Lower lobe of right lung (tissue), 2 donors: ENCODE measurements at places on chromosomes 4 and X. TPM values are rescaled to one million over a fixed set of nuclear protein-coding genes. Genes with fewer than 3 reads are reported as not detected.

GRCh38 chrX:42778096-42778495, at the start of gene PPP1R2C:
Gene PPP1R2C, minus strand, starts transcription at chrX:42778163. Its CDS starts 84 bp downstream, at chrX:42778079.
- no peak within 1 kb of the TSS for H3K27ac ChIP-seq
- H3K36me3 ChIP-seq, result no peaks in the 10 kb centered on the region
- no peaks in the 10 kb centered on the region for H3K27me3 ChIP-seq
- no peaks in the 10 kb centered on the region for H3K4me1 ChIP-seq
- no peak within 1 kb of the TSS for H3K4me3 ChIP-seq

GRCh38 chr4:52822972-52823701, 39.0 kb upstream of the RASL11B start:
- H3K27me3 ChIP-seq, result no peaks in the 10 kb centered on the region
- H3K4me1 ChIP-seq, result peaks cover 5% of the 10 kb centered on the region
- no peak for DNase-seq
- no peaks in the 10 kb centered on the region for H3K36me3 ChIP-seq
- no peak overlapping the region for H3K4me3 ChIP-seq

DNA sequence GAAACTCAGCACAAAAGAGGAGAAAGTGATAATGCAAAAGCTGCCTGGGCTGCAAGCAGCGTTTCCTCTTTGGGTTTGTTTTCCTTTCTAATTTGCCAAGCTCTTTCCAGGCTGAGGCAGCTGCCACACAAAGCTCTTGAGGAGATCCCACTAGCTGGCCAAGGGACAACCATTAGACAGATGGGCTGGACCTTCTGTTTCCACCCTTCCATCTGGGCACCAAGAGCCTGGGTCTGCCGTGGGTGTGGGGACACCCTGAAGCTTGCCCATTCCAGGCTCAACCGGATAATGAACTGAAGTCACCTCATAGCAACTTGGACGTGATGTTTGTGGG, 194.6 kb upstream of the C1QTNF7 start:
- no peak for DNase-seq
- H3K27me3 ChIP-seq, result no peaks in the 10 kb centered on the region
- no peak overlapping the region for H3K4me3 ChIP-seq
- peak overlapping the region; percentile 13 for H3K27ac ChIP-seq
- no peaks in the 10 kb centered on the region for H3K36me3 ChIP-seq

DNA sequence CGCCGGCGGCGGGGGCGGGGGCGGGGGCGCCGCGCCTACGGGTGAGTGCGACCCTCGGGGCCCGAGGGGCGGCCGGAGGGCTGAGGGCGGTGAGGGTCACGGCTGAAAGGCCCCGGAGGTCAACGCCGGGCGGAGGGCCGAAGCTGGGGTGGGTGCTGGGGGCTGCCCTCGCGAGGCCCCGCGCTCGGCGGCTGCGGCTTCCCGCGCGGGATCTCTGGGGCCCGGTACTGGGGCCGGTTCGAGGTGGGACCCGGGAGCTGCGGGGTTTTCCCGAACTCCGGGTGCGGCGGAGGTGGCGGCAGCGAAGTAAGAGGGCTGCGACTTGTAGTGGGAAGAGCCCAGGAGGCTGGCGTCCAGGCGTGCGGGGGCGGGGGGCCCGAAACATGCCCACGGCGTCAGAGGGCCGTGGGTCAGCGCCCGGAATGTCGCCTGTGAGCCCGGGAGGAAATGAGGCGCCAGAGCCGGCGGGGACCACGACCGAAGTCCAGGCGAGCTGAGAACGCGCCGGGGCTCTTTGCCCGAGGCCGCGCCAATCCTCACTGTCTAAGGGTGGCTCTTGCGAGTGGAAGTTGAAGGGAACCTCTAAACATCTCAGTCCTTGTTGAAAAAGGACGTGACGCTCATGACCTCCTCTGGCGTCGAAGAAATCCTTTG, 407 bp downstream of the IL13RA1 start:
- H3K27me3 ChIP-seq, result no peaks in the 10 kb centered on the region
- peak overlapping the region; percentile 95 for H3K27ac ChIP-seq
- H3K36me3 ChIP-seq, result no peaks in the 10 kb centered on the region
- peaks cover 23% of the 10 kb centered on the region for H3K4me1 ChIP-seq
- DNase-seq, result peak; percentile 67

- peak; percentile 47 for DNase-seq
- H3K27me3 ChIP-seq, result no peaks in the 10 kb centered on the region
- no peaks in the 10 kb centered on the region for H3K36me3 ChIP-seq
- peak overlapping the region; percentile 70 for H3K4me3 ChIP-seq
Observed at GRCh38 chrX:119605464-119606279, 552 bp downstream of the NKRF start.

GRCh38 chr4:93092765-93093164, 735.8 kb upstream of the ATOH1 start:
- DNase-seq, result no peak
- H3K4me1 ChIP-seq, result no peaks in the 10 kb centered on the region
- H3K36me3 ChIP-seq, result no peaks in the 10 kb centered on the region
- no peak overlapping the region for H3K27ac ChIP-seq
- H3K4me3 ChIP-seq, result no peak overlapping the region

DNA sequence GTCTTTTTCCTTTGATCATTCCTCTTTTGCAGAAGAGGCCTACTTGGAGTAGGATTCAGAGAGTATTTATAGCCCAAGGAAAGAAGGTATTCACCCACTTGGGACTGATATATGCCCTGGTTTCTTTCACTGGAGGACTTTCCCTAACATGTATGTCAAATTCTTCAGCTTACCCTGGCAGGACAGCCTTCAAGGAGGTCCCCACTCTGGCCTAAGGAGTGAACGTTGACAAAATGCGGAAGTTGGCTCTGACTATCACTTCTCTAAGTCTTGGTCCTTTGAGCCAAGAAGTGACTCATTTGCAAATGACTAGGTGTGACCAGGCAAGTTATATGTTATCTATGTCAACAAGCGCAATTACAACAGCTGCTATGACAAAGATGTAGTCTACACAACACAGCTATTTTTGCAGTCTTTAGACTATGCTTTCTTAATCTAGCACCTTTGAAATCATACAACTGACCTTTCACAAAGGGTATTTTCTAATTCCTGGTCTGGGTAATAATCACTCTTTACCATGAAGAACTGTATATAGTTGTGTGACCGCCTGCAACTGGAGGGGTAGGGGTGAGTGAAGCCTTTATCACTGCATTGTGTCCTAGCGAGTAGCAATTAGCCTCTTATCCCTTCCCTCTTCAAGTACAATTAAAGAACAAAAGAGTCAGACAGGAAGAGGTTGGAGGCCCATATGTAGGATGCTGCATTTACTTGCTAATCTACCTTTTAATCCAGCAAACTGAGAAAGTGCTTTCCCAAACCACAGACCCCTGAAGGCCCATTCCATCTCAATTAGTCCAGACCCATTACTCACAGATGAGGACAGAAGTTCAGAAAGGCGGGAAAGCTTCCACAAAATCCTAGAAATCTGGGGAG, 50.1 kb downstream of the RASGEF1B start:
- peaks cover 4% of the 10 kb centered on the region for H3K4me1 ChIP-seq
- DNase-seq, result no peak
- peak overlapping the region; percentile 54 for H3K27ac ChIP-seq
- H3K4me3 ChIP-seq, result no peak overlapping the region
- H3K36me3 ChIP-seq, result peaks cover 16% of the 10 kb centered on the region
- no peaks in the 10 kb centered on the region for H3K27me3 ChIP-seq

DNA sequence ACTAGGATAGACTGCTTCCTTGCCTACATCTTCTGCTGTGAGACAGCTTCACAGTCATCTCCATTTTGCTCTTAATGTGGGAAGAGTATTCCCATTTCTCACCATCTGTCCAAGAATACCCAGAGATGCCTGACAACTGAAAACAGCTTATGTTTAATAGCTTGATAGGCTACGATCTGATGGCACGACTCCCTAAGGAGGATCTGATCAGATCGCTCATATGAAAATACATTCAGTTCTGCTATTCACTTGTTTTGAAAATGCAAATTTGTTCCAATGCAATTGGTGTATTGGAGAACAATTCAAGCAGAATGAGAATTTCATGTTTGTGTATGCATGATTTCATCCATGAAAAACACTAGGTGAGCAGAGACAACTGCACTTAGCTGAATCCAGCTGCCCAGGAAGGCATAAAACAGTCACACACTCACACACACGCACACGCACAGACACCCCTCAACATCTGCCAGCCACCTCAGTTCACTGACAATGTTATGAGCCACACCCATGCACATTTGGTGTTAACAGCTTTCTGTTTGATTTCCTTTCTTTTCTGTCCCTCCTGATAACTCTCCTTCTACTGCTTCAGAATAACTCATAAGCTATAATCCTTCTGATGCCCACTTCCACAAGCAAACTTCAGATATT, 29.6 kb downstream of the TRIML1 start:
- no peaks in the 10 kb centered on the region for H3K36me3 ChIP-seq
- no peak overlapping the region for H3K27ac ChIP-seq
- DNase-seq, result no peak

- H3K27ac ChIP-seq, result peak overlapping the region; percentile 98
- H3K36me3 ChIP-seq, result no peaks in the 10 kb centered on the region
- H3K4me1 ChIP-seq, result peaks cover 85% of the 10 kb centered on the region
- H3K27me3 ChIP-seq, result no peaks in the 10 kb centered on the region
- no peak for DNase-seq
Observed at GRCh38 chr4:8438743-8439142, 1.8 kb downstream of the ACOX3 start.

- H3K4me3 ChIP-seq, result peak overlapping the region; percentile 53
- peak overlapping the region; percentile 87 for H3K27ac ChIP-seq
- H3K4me1 ChIP-seq, result no peaks in the 10 kb centered on the region
- H3K27me3 ChIP-seq, result no peaks in the 10 kb centered on the region
Observed at GRCh38 chr4:103018391-103019307, 856 bp downstream of the SLC9B1 start.

DNA sequence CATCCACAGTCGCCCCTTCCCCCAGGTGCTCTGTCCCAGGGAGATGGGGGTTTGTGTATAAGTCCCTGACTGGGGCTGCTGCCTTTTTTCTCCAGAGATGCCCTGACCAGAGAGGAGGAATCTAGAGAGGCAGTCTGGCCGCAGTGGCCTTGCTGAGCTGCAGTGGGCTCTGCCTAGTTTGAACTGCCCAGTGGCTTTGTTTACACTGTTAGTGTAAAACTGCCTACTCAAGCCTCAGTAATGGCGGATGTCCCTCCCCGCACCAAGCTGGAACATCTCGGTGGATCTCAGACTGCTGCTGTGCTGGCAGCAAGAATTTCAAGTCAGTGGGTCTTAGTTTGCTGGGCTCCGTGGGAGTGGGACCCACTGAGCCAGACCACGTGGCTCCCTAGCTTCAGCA, 102.6 kb upstream of the GIMD1 start:
- no peaks in the 10 kb centered on the region for H3K27me3 ChIP-seq
- no peak for DNase-seq
- H3K4me3 ChIP-seq, result no peak overlapping the region
- no peak overlapping the region for H3K27ac ChIP-seq

- H3K27ac ChIP-seq, result no peak overlapping the region
- no peak overlapping the region for H3K4me3 ChIP-seq
- no peaks in the 10 kb centered on the region for H3K4me1 ChIP-seq
- H3K36me3 ChIP-seq, result no peaks in the 10 kb centered on the region
- no peak for DNase-seq
Observed at GRCh38 chr4:31020363-31020762, 300.2 kb downstream of the PCDH7 start.

Gene MAGEA6
- total RNA-seq, result not detected

- peaks cover 4% of the 10 kb centered on the region for H3K27me3 ChIP-seq
- no peak for DNase-seq
- H3K27ac ChIP-seq, result no peak overlapping the region
- no peaks in the 10 kb centered on the region for H3K4me1 ChIP-seq
- no peak overlapping the region for H3K4me3 ChIP-seq
Observed at GRCh38 chr4:154936873-154937272, 155.8 kb downstream of the RBM46 start.

GRCh38 chrX:130680164-130681035, 222.6 kb downstream of the ENOX2 start:
- H3K4me3 ChIP-seq, result no peak overlapping the region
- H3K27ac ChIP-seq, result no peak overlapping the region
- no peaks in the 10 kb centered on the region for H3K36me3 ChIP-seq

DNA sequence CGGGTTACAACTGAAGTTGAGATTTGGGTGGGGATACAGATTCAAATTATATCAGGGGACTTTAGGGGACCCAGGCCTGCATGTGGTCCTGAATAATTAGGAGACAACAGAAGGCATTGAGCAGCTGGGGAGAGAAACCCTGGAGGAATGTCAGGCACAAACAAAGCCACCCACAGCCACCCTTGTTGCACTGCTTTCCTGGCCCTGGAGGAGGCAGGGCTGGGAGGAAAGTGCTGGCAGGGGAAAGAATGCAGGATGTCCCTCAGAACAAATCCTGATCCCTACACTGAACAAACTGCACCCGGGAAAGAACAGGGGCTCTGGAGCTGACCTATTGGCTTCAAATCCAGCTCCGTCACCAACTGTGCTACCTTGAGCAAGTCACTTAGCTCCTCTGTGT, 214.1 kb upstream of the ATP6AP2 start:
- H3K36me3 ChIP-seq, result no peaks in the 10 kb centered on the region
- no peaks in the 10 kb centered on the region for H3K27me3 ChIP-seq
- no peak overlapping the region for H3K27ac ChIP-seq
- no peak for DNase-seq

DNA sequence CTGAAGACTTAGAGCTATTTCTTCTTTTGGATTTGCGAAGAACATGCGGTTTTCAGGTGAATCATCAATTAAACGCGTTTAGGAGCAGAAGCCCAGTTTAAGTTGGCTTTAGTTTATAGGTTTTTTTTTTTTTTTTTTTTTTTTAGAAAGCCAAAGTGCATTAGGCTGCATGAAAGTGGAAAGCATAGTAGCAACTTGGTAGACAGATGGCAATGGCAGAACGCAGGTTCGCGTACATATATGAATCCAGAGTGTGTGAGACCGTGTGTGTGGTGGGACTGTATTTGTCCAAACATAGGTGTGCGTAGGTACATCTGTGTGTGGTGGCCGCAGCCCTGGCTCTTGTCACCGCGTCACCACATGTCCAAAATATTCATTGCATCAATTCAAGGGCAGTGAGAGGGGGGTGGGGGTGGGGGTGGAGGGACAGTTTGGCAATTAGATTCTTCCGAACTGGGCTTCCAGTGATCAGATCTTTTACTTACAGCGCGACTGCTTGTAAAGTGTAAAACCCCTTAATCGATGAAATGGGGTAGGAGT, 901 bp downstream of the JADE1 start:
- peak; percentile 55 for DNase-seq
- H3K4me1 ChIP-seq, result peaks cover 13% of the 10 kb centered on the region
- no peaks in the 10 kb centered on the region for H3K36me3 ChIP-seq

Gene GLRB
- total RNA-seq, result 2.6 TPM

Gene TRO
- 2.7 TPM for total RNA-seq

DNA sequence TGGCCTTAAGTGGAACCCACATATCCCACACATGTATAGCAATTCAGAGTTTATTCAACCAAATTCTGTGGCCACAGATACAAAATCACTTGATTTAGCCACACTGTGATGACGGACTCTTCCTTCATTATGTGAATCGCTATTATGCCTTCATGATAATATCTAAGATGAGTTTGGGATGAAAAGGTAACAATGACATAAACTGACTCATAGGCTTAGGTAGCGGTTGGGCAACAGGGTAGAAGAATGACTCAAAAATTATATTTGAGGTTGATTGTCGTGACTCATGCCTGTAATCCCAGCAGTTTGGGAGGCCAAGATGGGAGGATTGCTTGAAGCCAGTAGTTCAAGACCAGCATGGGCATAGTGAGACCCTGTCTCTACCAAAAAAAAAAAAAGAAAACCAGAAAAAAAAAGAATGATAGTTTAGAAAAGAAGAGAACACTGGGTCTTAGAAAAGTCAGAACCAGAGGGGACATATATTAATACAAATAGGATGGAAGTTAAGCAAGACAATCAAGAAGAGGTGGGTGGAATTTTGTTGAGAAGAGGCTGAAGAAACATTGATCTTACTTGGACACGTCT, 70.4 kb upstream of the USP9X start:
- no peaks in the 10 kb centered on the region for H3K36me3 ChIP-seq
- no peaks in the 10 kb centered on the region for H3K27me3 ChIP-seq
- H3K4me3 ChIP-seq, result no peak overlapping the region
- H3K27ac ChIP-seq, result no peak overlapping the region
- DNase-seq, result no peak
